ENCODE measurements at places on chromosomes 5 and 9.

DNA sequence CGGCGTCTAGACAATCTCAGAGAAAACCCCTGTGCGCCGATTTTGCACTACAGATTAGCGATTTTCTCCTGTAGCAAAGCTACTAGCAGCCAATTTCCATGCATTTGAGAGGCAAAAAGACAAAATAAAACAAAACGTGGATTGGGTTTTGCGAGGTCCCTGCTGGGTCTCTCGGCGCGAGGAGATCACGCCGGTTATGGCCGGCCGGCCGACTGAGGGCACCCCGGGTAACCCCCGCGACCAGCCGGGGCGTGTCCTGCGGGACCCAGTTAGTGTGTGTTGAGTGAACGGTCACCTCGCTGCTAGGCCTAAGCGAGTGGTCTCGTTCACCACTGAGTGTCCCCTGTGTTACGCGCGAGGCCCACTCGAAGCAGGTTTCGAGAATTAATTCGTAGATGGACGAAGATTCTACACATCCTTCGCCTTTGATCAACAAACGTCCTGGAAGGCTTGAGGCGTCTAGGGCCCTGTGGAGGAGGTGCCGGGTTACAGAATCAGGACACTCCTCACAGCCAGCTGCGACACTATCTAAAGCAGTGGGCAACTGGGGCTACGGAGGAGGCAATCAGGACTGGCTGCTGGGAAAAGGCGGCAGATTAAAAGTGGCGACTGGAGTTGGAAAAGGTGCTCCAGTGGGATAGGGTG is 764 bp upstream of the VDAC1 start:
- no peak for DNase-seq

DNA sequence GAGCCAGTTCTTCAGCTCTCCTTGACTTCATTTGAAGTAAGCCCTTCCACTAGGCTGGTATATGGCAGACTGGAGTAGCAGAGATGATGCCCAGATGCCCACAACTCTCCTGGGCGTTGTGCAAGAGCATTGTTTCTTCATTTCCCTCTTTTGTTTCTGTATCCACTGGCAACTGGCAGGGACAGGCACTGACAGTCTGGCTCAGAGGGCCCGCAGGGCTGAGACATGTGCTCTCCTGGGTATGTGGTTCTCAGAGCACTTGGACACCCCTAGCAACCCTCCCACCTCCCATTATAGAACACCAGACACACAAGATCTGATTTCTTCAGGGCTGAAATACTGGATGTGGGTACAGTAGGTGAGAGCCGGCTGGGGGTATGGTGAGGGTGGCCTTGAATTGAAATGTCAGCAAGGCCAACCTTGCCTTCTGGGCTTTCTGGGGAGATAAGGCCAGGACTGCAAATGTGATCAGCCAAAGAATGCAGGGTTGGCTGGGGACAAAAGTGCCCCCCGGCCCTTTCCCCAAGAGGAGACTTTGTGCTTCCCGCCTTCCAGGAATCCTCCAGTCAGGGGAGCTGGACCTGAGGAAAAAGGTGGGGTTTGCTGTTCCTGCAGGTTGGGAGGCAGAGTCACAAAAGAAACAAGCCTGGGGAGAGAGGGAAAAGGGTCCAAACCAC is 28.6 kb upstream of the CTNNA1 start:
- no peak for DNase-seq

DNA sequence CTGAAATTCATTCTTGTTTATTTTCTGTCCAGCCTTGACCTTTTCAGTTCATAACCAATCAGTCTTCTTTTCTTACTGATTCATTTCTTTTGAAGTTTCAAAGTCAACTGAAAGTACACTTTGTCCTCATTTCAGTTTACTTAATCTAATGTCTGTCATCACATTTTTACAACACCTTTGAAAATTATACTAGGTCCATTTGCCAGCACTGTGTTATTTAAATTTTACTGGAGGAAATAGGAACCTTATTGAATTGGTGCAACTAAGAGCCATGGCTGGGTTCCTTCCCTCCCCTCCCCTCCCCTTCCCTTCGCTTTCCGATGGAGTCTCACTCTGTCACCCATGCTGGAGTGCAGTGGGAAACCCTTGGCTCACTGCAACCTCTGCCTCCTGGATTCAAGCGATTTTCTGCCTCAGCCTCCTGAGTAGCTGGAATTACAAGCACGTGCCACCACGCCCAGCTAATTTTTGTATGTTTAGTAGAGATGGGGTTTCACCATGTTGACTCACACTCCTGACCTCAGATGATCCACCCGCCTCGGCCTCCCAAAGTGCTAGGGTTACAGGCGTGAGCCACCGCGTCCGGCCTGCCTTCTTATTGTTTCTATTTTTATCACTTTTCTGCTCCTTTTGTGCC is 6.3 kb downstream of the RMI1 start:
- DNase-seq: no peak

- no peak for DNase-seq
Observed at GRCh38 chr9:132183134-132183533, 21.3 kb downstream of the NTNG2 start.

- DNase-seq: no peak
Observed at GRCh38 chr5:108003178-108003577, 332.4 kb upstream of the EFNA5 start.

DNA sequence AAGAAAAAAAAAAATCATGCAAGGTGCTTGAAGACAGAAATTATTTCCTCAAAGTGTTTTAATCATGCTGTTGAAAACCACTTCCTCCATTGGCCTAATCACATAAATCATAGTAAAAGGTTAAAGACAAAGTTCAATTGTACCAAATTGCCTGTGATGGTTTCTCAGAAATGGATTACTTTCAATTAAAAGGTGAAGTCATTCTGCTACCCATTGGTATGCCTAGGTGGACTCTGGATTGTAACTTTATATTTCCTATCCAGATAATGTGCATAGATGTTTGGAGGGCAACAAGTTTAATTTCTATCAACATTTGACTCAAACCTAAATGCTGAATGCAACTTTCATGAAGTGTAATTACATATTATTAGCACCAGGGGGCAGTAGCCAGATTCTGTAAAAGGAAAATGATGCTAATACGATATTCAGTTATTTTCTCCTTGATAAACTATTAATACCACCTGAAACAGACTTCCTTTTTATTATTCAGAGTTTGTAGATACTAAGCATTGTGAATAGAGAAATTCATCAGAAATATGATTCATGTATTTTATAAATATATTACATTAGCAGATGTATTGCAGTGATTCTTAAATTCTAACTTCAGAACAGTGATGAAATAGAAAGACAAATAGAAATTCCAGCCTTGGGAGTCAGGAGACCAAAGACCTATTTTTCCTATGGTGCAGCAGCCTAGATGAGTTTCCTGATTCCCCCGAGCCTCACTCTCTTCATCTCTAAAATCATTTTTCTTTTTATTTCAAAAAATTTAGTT is 148.2 kb downstream of the CAAP1 start:
- DNase-seq: no peak

DNA sequence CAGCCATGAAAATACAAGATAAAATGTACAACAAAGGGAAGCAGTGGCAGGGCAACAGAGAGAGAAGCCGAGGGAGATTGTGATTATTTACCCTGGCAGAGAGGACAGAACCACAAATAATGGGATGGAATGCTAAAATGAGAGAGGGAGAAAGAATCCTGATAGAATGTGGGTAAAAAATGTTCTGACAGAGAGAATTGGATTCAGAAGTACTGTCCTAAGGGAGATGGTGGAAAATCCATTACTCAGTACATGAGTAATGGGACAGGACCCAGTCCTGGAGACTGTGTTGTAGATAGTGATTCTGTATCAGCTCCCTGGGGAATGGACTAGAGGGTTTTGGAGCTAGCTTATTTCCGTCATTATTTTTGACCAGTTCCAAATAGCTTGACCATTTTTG is 831.5 kb downstream of the MAT2B start:
- DNase-seq: no peak

- DNase-seq: no peak
Observed at GRCh38 chr9:114413861-114414301, 26.1 kb upstream of the AKNA start.

DNA sequence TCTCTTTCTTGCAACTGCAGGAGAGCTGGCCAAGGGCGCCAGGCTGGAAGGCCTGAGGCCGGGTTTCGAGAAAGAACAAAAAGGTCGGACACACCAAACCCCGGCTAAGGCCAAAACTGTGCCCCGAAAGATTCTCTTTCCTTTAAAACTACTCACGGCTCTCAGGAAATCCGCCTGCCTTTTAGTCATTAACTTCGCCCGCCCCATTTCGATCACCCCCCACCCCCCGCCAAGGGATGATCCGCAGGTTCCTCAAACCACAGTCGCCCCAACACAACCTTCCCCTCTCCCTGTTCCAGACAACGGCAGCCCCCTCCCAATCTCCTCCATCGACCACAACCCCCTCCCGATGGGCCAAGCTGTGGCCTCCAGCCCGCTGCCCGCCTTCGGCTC is 536 bp downstream of the FEM1C start:
- DNase-seq: peak; percentile 36

DNA sequence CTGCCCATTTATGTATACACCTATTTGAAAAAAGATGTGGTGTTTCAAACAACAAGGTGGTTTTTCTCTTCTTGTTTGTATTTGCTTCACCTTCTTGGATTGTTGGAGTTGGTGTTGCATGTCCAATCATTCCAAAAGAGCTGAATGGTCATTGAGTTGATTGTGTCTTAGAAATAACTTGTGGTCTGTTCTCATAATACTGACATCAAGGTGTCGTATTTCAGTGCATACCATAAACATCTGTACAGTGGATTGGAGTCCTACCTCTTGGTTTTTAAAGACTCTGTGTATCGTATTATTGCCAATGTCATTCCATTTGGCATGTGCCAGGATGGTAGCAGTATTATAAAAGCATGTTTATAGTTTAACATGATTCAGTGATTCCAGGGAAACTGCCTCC is 73.2 kb downstream of the TRIO start:
- no peak for DNase-seq

- no peak for DNase-seq
Observed at GRCh38 chr9:131382850-131383729, 10.8 kb upstream of the PRRC2B start.

- DNase-seq: no peak
Observed at GRCh38 chr5:79727451-79728355, 38.1 kb downstream of the CMYA5 start.

DNA sequence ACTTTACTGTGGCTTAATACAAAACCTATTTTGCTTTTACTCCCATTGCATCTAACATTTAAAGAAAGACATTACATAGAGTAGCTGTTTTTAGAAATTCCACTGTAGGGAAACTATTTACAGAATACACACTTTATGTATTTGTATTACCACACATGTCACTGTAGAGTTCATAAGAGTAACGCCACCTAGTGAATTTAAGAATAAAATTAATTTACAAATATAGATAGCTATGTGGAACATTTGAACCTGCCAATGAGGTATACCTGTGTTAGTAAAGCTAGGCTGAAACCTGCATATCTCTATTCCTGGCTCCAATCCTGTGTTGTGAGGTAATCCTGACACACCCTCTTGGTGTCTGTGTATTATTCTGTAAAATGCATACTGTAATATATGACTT is 234.4 kb downstream of the MAST4 start:
- no peak for DNase-seq

GRCh38 chr5:33531824-33532223 is 91.1 kb downstream of the TARS1 start:
- DNase-seq: no peak

DNA sequence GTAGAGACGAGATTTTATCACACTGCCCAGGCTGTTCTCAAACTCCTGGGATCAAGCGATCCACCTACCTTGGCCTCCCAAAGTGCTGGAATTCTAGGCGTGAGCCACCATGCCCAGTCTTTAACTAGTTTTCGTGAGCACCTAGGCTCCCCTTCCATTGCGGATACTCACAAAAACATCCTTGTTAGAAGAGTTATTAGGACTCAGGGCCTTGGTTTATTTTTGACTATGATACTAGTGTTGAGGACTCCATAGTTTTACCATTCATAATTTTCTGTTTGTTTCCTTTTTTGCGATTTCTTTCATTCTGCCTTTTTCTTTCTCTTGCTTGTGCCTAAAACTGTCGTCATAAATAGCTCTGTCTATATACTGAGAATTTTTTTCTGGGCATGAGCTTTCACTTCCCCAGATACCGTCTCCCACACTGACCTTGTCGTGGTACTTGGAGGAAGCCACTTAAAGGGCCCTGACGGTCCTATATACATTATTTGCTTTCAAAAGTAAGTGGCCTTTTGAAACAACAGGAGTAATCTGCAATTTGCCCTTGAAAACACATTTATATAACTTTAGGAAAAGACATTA is 5.2 kb downstream of the F2R start:
- DNase-seq: no peak

GRCh38 chr9:24582146-24583126 is 36.7 kb upstream of the IZUMO3 start:
- no peak for DNase-seq

DNA sequence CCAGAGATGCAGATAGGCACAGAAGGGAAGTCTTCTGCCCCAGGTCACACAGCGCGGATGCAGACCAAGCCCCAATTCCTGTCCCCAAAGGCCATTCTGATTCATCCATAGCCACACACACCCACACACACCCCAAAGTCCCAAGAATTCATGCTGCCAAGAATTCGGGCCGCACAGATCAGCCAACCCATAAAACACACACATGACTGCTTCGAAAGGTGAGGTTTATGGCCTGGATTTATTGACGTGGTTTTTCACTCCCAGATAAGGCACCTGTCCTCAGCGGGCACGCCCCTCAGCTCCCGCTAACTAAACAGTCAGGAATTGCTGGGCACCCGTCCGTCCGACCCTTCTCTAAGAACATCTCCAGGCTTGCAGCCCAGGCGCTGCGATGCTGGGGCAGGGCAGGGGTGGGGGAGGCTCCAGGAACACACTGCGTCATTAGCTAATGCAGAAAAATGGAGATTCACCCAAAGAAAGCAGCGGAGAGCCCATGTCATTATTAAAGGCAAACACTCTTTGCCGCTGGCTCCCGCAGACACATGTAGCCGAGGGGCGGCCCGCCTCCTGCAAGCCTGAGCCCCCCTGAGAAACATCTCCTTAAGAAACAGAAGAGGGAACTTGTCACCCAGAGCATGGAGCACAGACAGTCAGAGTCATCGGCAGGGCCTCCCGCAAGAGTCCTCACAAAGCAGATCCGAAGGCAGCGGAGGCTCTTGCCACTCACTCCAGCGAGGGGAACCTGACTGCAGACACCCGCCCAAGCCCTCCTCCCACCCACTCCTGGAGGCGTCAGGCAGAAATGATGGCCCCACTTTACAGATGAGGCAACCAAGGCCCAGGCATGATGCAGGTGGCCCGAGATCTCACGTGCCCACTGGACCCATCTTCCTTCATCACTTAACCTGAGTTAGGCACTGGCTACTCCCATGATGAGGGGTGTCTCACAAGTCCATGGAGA is 19.9 kb downstream of the VAV2 start:
- no peak for DNase-seq

- no peak for DNase-seq
Observed at GRCh38 chr5:124908581-124909451, 162.4 kb upstream of the ZNF608 start.

- DNase-seq: no peak
Observed at GRCh38 chr5:149088686-149089085, 25.8 kb upstream of the SH3TC2 start.

DNA sequence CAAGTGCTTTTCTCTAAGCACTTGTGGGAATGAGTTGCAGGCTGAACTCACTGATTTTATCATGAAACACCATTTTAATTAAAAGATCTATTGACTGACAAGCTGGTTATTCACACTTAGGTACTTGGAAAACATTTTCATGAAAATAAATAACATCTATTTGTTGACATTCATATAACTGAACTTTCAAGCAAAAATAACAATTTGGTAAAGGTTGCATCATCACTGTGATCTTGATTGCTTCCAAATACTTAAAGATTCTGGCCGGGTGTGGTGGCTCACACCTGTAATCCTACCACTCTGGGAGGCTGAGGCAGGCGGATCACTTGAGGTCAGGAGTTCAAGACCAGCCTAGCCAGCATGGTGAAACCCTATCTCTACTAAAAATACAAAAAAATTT is 6.7 kb upstream of the TENT2 start:
- no peak for DNase-seq

GRCh38 chr5:178113841-178114324 is 551 bp downstream of the N4BP3 start:
- no peak for DNase-seq
